HS-27A (cell line): ENCODE measurements at places on chromosomes 7 and 10.

- DNase-seq, result no peak
These were observed 67.0 kb downstream of the PRLHR start for GRCh38 chr10:118528426-118528825.

DNA sequence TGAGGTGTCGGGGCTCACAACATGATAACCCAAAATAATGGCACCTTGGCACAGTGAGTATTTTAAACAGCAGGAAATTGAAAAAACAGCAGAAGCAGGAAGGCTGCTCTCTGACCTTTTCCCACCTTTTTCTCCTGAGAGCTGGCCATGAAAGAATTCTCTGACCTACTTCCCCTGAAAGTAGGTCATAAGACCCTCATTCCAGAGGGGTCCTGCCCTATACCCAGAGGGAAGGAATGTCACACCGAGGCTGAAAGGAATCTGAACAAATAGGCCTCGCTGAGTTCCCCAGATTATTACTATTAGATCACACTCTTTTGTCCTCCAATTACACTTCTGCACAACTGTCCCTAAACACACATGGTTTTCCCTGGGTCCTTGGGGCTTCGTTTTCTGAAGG, 18.8 kb downstream of the CPVL start:
- DNase-seq, result no peak

- DNase-seq, result no peak
These were observed 11.5 kb upstream of the C10orf53 start for GRCh38 chr10:49667991-49668390.

- no peak for DNase-seq
These were observed 1.0 kb downstream of the INMT start for GRCh38 chr7:30752979-30753378.

DNA sequence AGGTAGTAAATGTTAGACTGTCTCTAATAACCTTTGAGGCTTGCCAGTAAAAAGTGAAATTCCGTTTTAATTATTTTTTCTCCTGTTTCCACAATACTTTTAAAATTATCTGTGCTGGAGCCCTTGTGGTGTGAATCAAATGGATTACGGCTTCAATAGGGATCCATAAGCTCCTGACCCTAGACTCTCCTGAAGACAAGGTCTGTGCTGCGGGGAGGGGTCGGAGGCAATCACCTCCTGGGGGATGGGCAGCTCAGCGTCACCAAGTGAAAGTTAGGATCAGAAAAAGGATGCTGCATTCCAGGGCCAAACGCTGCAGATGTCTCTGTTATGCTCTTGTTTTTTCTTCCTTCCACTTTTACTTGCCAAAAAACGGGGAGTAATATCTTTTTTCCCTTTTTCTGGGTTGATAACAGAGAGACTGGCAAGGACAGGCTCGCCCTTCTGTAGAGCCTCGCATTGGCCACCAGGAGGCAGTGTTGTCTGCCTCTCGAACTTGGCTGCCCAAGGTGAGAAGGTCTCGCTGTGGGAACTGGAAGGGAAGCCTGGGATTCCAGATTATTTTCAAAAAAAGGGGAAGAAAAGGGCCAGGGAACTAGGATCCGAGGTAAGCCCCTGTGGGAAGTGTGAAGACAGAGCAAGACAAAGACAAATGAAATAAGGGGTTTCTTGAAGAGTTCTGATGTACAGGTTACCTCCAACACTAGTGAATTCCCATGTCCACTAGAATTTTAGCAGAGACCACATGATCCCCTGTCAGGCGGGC, 621.9 kb downstream of the ACTR3B start:
- DNase-seq, result no peak
